NCI-H1417 (cell line): ENCODE measurements at places on chromosomes 16 and 17.

DNA sequence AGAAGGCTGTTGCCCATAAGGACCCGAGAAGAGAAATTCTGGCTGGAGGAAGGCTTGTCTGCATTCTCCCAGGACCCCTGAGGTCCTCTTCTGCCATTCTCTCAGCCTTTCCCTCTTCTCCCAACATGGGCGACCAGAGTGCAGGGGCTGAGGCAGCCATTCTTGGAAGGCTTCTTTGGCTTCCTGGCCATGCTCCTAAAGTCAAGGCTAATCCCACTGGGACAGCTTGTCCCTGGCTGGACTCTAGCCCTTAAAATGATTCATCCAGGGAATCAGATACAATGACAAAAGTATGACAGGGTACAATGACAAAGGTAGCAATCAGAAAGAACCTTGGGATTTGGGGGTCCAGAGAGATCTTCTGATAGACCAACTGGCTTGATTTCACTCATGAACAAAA lies 26.8 kb downstream of the SRL start:
- DNase-seq: no peak

GRCh38 chr17:81153340-81153803 lies 11.9 kb upstream of the PVALEF start:
- no peak for DNase-seq

- DNase-seq: no peak
Measured at GRCh38 chr17:80888276-80889160, 103.1 kb upstream of the CHMP6 start.

DNA sequence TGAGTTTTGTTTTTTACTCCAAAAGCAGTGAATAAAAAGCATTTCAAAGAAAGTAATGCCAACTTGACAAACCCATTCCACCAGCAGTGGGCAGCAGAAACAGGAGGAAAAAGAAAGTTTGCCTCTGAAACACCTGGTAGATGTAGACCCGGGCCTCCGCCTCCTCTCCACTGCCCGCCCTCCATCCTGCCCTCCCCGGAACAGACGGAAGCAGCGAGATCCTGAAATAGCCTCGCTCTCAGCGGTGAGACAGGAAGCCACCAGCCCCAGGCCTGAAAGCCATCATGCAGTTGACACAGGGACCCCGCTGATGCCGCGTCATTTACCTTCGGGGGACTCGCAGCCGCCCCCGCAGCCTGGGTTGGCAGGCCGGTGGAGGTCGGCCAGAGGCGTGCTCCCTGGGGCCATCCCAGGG lies 67.8 kb downstream of the C16orf78 start:
- DNase-seq: no peak

DNA sequence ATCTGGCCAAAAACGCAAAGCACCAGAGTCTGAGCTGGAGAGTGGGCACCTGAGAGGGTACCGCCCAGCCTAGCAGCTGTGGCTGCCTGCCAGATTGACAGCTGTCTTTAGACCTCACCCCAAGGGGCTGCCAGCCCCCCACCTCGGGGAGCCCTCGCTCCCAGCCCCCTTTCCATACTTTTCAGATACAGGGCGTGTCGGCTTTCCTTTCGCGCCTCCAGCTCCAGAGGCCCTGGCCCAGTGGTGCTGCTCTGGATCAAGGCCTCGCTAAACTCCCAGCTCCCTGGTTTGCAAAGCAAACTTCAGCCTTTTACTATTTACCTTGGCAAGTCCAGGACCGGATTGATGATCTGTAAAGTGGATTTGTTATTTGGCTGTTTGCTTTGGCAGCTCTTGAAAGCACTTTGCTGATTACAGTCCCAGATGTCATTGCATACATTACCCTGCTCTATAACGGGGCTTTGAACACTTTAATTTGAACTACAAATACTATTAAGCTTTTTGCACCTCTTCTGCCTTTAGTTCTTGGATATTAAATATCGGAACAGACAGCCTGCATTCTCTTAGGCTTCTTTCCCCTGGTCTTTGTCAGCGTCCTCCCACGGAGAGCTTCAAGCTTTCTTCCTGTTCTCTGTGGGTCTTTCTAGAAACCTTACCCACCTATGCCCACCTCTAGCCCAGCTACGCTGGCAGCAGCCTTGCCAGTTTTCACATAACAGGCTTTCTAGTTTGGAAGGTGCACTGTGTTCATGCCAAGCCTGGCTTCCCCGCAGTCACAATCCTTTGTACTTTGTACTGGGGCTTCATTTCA lies 63.6 kb upstream of the TBX2 start:
- peak; percentile 79 for DNase-seq

GRCh38 chr16:86026916-86027315 lies 128.0 kb downstream of the IRF8 start:
- no peak for DNase-seq

- DNase-seq: peak; percentile 50
Measured at GRCh38 chr17:8785547-8786413, 13.4 kb downstream of the MFSD6L start.

GRCh38 chr17:27494192-27495091 lies 38.2 kb downstream of the KSR1 start:
- DNase-seq: peak; percentile 54

GRCh38 chr17:2854143-2855055 lies 58.2 kb downstream of the RAP1GAP2 start:
- DNase-seq: peak; percentile 38

DNA sequence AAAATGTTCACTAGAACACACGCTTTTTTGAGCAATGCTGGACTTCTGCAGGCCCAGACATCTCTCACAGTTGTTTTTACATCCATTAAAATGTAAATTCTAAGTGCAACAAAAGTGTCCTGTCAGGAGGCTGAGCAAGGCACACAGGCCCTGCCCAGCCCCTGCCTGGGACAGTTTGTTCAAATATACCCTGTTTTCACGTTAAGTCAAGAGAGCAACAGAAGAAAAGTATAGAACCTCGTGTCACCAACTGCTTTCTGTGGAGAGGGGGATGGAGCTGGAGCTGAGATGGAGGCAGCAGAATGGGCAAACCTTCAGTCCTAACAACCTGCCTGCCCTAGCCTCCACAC lies 4.3 kb upstream of the HOXB2 start:
- no peak for DNase-seq

- no peak for DNase-seq
Measured at GRCh38 chr17:42018339-42018738, 1.1 kb upstream of the DNAJC7 start.

DNA sequence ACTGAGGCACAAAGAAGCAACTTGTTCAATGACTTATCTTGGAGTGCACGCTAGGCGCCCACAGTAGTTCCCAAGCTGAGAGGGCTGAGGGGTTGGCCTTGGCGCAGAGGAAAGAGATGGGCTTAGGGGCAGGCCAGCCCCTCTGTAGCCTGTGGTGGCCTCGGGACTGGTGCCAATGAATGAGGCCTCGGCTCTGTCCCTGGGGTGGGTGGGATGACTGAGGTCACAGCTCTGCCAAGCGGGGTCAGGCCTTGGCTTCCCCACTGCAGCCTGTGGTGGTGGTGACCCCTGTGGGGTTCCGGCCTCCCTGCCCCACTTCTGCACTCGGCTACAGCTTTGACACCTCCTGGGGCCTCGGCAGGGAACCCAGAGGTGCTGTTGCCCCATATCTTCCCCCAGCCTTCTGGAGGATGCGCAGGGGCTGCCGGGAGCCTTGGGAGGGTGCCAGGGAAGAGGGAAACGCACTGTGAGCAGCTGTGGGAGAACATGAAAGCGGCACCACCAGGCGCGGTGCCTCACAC lies 46.0 kb downstream of the BEAN1 start:
- no peak for DNase-seq

DNA sequence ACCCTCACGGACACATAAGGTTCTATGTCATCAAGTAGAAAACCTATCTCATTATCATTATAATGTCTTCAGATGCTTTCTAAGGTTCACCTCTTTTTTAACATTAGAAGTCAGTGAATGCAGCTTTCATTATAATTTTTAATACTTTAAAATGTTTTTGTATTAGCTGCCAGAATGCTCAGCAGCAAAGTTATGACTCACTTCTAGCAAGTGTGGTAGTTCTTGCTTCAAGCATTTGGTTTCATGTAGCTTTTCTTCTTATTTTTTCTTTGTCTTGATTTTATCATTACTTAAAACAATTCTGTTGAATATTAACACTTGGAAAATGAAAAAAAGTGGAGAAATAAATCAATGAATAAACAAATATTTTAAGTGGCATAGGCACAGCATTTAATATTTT lies 23.4 kb downstream of the LPCAT2 start:
- DNase-seq: no peak

DNA sequence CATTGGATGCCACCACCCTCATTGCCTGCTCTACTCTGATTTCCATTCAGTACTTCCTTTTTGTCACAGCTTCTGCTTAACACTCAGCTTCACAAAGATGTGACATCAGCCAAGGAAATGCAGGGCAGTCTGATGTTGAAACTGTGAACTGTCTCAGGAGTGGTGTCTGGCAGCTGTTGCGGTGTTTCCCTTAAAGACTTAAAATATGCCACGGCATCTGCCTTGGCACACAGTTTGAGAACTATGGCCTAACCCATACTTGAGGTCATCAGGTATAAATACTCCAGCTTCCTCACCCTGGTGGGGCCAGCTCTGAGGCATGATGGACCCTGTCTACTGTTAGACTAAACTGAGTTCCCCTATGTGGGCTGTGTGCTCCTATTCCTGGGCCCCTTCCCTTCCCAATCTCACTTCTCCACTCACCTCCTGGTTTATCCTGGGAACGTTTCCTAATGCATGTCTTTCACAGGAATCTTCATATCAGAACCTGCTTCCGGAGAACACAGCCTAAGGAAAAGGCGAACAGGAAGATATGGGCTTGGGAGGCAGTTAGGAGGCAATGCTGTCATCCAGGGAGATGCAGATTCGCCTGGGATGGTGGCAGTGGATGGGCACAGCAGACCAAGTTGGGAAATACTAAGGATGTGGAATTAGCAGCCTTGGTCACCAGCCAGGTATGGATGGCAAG lies 96.5 kb downstream of the WSCD1 start:
- no peak for DNase-seq

DNA sequence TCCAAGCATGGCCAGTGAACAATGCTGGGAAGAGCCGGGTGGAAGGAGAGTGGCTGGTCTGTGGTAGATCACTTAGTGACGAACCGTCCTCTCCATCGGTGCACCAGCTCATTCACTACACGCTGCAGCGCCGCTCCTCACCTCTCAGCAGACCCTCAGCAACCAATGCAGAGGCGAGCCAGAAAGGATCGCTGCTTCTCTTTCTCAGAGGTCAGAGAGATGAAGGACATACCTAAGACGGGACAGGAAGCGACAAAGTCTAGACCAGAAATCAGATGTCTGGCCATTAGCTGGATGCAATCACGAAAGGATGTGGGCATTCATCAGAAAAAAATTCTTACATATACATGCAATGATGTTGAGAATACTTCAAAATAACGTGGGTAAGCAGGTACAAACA lies 26.9 kb downstream of the NSMCE1 start:
- no peak for DNase-seq

DNA sequence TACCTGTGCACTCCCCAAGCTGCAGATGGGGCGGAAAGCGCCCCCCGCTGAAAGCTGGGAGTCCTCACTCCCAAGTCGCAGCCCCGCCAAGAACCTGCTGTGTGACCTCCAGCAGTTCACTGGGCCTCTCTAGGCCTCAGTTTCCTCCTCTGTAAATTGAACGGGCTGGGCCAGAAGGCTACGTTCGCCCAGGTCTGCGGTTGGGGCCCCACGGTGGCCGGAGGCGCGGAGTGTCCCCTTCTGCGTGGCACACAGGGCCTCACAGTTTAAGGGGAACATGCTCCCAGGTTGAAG lies 628 bp downstream of the GALK1 start:
- peak; percentile 38 for DNase-seq

DNA sequence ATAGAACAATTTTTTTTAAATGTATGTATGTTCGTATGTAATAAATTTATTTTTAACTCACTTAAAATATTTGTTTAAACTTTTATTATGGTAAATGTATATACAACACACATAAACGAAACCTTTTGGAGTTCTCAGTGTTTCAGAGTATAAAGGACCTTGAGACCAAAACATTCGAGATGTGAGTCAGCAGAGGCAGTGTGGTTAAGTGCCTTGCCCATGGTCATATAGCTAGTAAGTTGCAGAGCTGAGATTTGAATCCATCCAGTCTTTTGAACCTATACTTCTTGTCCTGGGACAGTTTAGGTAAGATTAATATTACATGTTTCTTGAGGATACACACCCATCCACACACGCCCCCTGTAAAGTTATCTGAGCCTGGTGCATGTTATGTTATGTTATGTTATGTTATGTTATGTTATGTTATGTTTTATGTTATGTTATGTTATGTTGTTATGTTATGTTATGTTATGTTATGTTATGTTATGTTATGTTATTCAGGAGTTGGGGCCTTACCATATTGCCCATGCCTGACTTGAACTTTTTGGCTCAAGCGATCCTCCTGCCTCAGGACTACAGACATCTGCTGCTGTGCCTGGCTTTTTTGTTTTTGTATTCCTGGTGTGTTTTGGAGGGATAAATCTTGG lies 41.8 kb downstream of the TNRC6A start:
- DNase-seq: no peak

GRCh38 chr17:44933824-44934744 lies 13.5 kb downstream of the KIF18B start:
- no peak for DNase-seq

GRCh38 chr17:54256401-54256929 lies 433.7 kb downstream of the KIF2B start:
- no peak for DNase-seq

- no peak for DNase-seq
Measured at GRCh38 chr16:68332411-68333121, 21.7 kb downstream of the PRMT7 start.

DNA sequence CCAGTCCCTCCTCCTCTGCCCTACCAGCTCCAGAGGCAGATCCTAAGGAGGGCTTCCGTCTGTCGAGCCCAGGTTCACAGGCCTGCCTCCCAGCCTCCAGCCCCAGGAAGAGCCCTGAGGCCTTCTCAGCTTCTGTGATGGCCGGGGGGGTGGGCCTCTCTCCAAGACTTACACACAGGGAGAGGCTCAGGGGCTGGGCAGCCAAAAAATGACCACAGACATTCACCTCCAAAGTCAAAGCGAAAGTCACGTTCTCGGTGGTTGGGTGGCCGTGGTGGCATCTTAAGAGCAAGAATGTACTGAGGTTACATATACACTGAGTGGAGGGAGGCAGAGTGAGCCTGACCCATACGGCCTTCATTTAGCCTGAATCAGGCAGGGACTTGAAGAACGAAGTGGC lies 119.1 kb downstream of the CCDC182 start:
- no peak for DNase-seq

DNA sequence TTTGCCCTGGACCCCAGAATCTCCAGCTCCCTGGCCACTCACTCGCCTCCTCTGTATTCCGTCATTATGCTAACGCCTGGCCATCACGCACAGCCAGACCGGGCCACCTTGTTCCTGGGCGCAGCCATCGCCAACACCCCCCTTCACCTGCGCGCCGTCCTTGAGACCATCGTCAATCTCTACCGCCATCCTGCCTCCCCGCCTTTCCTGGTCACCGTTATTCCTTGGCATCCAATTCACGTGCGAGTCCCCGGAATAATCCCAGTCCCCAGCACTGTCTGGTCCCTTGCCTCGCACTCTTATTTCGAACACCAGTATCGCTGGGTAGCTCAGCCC lies 541 bp downstream of the VKORC1 start:
- no peak for DNase-seq

DNA sequence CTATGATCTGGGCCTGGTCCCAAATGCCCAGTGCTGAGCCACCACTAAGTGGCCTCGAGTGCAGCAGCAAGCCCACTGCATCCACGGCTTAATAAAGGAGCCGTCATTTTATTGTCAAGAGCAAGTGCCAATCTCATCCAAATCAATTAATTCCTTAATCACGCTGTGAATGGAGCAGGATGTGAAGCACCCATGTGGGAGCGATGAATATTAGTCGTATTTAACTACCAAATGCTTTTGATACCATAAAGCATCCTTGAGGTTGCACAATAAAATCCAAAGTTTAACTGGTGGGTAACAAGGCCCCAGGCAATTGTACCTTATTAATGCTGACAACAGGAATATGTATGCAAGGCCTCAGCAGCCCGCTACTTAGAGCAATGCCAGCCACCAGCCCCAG lies 226.0 kb upstream of the C16orf82 start:
- no peak for DNase-seq
